ENCODE measurements at places on chromosomes 7 and 10.

GRCh38 chr7:136549756-136550155 is 318.7 kb upstream of the CHRM2 start:
- DNase-seq: no peak

GRCh38 chr7:29442146-29442545 is 121.5 kb upstream of the PRR15 start:
- DNase-seq: peak; percentile 67

- DNase-seq: peak; percentile 32
Measured at GRCh38 chr10:97640868-97641811, 669 bp downstream of the PI4K2A start.

DNA sequence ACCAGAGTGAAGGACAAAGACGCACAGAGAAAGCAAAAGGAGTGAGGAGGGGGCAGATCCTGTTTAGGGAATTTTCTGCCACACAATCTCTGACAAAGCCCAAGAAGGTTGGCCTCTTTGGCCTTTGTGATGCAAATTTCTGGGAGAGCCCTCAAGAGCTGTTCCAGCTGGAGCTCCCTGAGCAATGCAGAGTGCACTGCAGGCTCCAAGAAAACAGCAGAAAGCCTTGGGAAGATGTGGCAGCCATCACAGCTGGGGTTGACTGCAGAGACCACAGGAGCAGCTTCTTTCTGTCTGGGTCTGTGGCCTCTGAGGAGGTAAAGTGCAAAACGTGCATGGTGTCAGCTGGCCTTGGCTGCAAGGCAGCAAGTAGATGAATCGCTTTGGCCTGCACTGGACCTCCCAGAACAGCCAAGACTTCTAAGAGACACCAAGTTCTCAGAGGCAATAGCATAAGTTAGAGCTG is 200.2 kb downstream of the ELMO1 start:
- DNase-seq: no peak

GRCh38 chr10:8350250-8350967 is 295.9 kb downstream of the GATA3 start:
- DNase-seq: no peak

Data from LHCN-M2 (cell line).